Kidney glomerular epithelial cell (primary cell): ENCODE measurements at places on chromosomes 1 and 21.

DNA sequence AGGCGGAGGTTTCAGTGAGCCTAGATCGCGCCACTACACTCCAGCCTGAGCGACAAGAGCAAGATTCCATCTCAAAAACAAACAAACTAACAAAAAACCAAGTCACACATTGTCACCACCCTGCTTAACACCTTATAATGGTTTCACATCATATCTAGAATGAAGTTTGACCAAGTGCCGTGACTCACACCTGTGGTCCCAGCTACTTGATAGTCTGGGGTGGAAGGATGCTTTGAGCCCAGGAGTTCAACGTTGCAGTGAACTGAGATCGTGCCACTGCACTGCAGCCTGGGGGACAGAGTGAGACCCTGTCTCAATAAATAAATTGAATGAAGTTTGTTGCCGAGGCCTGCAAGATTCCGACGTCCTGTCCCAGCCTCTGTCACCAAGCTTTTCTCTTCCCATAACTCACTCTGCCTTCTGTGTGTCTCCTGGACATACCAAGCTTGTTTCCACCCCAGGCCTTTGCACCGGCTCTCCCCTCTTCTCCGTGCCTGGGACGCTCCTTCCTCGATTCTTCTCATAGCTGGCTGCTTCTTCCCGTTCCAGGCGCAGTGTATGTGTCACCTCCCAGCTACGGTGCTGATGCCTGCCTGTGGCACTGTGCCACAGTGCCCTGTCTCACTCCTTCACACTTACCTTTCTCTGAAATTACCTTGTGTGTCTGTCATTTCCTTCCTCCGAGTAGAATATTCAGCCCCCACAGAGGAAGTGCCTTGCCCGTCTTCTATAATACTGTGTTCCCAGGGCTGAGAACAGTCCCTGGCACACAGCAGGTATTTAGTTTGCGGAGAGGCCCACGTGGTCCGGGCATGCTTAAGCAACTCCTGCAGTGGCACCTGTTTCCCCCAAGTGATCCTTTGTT is 3.8 kb upstream of the SELENON start:
- no peak for DNase-seq

GRCh38 chr1:4147509-4147908 is 247.4 kb upstream of the C1orf174 start:
- no peak for DNase-seq

DNA sequence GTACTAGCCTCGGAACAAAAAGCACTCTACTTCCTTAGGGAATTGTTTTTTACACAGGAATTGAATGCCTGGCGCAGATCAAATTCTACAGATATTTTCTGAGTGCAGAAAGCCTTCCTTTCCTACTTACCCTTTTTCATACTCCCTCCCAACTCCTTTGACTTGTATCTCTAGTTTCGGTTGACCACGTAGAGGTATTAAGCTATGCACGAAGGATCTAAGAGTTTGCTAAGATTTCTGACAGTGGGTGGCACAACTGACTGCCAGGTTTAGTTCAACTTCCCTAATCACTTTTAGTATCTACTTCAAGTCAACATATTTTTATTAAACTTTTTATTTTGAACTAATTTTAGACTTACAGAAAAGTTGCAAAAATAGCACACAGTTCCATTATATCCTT is 5.0 kb downstream of the TOR1AIP2 start:
- no peak for DNase-seq

DNA sequence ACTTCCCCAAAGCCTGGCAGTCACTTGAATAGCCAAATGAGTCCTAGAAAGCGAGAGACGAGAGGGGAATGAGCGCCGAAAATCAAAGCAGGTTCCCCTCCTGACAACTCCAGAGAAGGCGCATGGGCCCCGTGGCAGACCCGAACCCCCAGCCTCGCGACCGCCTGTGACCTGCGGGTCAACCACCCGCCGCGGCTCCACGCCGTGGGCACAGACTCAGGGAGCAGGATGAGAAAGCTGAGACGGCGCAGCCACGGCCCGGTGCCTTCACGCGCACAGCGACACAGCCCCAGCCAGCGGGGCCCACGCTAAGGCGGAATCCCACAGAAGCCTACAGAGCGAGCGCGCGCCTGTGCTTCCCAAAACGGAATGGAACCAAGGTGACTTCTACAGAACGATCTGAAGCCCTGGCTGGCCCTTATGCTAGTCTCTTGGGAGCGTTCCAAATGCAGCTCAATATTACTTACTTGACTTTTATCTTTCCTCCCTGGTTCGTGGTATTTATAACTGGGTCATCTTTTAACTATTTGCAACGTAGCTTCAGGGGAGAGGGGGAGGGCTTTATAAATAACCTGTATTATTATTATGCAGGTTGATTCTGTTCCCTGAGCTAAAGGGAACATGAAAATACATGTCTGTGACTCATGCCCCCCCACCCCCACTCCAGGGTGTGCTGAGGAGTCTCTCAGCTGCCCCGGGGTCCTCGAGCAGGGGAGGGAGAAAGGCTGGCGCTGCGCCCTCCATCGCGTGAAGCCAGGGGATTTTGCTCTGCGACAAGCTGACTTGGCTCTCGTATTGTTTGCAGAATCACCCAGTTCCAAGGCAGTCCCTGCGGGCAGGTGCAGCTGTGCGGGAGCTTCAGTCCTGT is 1.7 kb downstream of the TSPEAR start:
- DNase-seq, result peak; percentile 6

DNA sequence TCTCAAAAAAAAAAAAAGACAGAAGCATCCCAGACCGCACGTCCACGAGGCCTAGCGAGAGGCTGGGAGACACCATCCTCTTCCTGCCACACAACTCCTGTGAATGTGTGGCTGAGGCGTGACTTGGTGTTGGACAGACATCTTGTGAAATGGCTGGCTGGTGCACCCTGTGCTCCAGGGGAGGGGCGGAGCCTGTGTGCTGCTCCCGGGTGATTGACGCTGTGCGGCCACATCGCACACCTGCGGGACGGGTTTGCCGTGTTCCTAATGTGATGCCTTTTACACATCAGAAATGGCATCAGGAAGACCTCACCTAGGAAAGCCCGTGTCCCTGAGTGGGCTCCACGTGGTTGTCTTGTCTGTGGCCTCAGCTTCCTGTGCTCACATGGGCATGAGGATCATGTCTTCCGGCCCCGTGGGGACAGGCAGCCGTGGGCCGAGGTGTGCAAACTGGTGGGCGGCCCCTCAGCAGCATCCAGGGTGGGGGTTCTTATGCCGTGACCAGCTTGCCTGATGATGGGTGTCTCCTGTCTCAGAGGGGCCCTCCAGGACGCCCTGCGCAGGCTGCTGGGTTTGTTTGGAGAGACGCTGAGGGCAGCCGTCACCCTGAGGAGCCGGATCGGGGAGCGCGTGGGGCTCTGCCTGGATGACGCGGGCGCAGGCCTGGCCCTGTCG is 64.4 kb downstream of the PCNT start:
- DNase-seq, result no peak

DNA sequence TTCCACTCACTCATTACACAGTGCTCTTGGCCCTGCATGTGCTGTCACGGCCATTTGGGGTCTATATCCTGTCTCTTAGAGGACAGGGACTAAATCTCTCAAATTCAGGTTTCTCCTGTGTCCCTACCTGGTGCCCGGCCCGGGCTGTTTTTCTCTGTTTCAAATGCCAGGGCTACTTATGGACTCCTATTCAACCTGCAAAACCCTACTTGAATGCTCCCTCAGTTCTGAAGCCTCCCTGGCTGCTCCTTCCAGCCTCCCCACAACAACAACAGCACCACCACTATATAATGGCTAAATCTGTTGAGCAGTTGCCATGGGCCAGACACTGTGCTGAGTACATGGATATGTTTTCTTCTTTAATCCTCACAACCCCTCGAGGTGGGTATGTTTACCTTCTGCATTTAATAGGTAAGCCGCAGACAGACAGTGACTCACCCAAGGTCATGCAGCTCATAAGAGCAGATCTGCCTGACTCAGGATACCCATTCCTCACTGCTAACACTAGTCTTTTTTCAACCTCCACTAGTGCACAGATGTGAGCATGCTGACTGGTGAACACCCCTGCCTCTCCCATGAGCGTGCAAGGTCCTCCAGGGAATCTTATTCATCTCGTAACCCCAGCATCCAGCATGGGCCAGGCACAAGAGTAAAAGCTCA is 29.9 kb downstream of the DHRS3 start:
- no peak for DNase-seq

- no peak for DNase-seq
Observed at GRCh38 chr1:229645324-229645993, 19.4 kb downstream of the URB2 start.

DNA sequence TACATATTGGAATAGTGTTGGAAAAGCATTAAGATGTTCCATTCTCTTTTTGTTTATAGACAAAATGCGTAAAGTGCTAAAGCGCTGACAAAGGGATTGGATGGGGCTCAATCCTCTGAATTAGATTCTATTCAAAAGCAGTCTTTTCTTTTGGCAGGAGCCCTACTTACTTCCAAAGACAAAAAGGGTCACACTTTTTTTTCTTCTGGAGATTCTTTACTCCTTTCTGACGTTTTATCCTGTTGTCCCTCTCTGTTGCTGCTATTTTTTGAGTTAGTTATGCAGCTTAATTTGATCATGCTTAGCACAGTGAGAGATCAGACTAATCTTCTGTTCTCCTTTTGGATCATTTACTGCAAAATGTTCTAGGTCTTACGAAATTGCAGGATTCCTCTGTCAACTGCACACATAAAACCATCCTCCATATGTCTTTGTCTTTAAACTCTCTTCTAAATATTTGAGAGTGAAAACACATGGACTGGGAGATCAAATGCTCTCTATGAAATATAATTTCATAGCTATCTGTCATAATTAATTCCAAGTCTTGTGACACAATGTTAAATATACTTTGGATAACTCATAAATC is 656.4 kb upstream of the ADGRL2 start:
- no peak for DNase-seq

DNA sequence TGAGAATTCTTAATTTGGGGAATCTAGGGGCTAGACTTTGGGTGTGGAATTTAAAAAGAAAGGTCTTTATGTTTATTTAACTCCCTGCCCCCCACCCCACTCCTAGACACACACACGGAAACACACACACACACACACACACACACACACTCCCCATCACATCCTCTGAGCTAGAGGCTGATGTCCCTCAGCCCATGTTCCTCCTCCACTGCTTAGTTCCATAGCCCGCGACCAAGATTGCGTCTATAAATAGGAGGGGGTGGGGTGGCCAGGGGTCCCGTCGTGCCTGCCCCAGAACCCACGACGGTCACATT is 655 bp upstream of the KIRREL1 start:
- no peak for DNase-seq

DNA sequence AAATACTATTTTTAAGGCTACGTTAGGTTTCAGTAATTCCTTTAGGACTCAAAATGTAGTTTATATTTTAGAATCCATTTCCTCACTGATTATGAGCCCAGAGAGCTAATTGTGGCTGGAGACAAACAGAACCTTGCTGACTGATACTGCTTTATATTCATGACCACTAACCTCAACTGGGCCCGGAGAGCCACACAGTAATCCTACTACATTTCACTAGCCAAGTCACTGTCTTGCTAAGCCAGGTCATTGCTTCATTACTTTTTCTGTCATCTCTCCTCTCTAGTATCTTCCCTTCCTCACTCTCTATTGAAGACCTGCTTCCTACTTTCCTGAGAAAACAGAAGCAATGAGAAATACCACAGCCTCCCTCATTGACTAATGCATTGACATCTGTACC is 24.7 kb downstream of the IL23R start:
- no peak for DNase-seq

DNA sequence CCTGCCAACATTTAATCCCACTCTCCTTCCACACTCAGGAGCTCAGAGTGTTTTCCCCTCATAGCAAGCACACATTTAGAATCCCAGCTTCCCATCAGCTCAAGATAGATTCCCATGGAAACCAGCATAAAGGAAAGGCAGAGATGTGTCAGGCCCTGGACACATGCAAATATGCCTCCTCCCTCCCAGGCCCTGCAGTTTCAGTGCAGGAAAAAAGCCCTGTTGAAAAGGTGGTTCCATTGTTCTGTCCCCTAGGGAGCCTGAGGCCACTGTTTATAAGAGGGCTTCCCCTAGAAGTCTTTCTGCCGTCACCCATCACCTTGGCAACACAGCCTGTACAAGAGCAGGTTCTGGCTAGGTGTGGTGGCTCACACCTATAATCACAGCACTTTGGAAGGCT is 3.6 kb downstream of the CACNA1S start:
- DNase-seq, result no peak

GRCh38 chr1:213183036-213183672 is 132.1 kb downstream of the RPS6KC1 start:
- DNase-seq, result no peak

GRCh38 chr1:184597650-184598357 is 156.9 kb downstream of the EDEM3 start:
- DNase-seq, result no peak
